SIG-M5 (cell line): ENCODE measurements at places on chromosomes 1 and 21.

DNA sequence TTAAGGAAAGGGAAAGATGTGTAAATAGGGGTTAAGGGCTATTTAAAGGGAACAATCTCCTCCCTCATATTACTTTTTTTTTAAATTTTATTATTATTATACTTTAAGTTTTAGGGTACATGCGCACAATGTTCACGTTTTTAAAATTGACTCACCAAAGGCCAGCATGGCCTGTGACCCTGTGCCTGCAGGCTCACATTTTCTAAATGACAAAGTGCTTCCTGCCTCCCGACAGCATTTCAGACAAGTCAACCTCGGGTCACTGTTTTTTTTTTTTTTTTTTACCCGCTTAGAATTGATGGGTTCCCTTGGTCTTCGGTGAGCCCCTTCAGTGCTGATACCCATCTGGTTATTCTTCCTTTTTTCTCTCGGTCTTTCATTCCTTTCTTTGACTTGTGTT is 70.4 kb upstream of the SCAF4 start:
- no peak for DNase-seq

DNA sequence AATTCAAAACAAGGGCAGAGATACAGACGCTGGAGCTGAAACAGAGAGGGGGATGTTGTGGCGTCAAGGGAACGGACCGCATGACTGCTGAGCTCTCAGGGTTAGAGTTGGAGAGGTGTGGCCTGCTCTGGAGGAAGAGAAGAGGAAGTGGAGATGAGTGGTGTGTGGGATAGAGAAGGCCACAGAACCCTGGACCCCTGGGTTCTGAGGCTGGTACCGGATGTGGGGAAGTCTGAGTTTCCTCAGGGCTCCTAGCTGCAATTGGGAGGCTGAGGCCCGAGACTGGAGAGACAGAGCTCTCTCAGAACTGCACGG is 1.8 kb downstream of the BCAN start:
- DNase-seq: peak; percentile 52

DNA sequence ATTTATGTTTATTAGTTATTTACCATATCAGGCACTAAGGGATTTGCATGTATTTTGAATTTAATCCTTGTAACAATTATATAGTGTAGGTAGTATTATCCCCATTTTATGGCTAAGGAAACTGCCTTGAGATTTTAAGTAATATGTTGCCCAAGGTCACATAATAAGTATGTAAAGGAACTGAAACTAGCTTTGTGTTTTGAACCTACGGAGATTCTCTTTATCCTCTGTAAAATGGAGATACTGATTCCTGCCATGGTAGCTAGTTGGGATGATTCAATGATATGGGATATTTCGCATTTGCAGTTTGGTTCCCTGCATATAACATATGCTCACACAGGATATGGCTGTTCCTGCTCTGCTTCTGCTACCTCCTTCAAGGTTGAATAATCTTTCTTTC is 144.3 kb downstream of the ST6GALNAC3 start:
- DNase-seq: no peak

DNA sequence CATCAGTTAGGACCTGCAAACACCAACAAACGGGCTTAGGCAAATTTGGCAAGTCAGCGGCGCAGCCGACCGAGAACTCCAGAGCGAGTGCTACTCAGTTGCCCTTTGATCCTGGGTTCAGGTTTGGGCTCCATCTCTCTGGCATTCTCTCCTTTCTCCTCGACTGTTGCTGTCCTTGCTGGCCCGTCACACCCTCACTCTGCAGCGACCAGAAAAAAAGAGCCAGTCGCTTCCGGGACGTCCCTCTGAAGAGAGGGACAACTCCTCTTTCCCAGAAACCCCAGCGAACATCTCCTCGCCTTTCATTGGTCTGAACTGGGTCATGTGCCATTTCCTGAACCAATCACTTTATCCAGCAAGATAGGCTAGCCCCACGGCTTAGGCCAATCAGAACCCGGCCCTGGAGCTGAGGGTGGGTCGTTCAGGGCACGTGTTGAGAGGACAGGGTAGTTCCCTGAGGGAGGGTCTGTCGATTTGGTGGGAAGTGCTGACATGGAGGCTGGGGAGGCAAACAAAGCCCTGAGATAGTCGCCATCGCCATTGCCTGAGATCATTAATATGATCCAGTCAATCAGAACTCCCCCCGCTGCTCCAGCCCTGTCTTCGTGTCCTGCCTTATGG is 113.7 kb downstream of the PTPRU start:
- DNase-seq: no peak

DNA sequence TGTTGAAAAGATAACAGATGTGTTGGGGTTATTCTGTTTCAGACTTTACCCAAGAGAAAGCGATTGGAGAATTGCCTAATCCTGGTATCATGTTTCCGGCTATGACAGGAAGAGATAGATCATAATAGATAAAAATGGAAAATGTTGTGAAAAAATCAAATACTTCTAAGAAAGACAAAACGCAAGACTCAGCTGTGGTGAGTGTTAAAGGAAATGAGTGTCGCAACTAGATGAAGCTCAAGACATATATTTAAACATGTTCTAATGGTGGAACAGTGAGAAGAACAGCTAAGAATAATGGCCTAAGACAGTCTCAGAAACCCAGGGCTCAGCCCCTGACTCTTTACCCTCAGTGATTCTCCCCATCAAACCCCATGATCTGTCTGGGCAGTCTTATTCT is 426.7 kb upstream of the RUNX1 start:
- peak; percentile 95 for DNase-seq

- DNase-seq: no peak
Observed at GRCh38 chr1:31551208-31551607, 25.1 kb upstream of the TINAGL1 start.

GRCh38 chr1:215601276-215601675 is 34.2 kb downstream of the KCTD3 start:
- DNase-seq: no peak

GRCh38 chr1:84785271-84786036 is 95.2 kb upstream of the SSX2IP start:
- no peak for DNase-seq

DNA sequence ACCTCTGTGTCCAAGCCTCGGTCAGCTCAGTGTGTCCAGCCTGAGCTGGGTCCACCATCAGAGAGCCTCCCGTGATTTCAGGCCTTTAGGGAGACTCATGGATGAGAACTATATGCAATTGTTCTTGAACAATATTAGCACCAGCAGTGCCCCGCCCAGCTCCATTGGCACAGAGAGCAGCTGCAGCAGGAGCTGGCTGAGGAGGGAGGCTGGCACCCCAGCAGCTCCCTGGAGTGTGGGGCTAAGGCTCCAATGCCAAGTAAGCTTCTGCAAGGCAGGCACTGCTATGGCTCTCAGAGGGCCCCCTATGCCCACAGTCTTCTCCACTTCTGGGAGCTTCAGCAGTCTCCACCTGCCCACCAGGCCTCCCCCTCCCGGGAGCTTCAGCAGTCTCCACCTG is 593.3 kb downstream of the MATN1 start:
- DNase-seq: no peak

DNA sequence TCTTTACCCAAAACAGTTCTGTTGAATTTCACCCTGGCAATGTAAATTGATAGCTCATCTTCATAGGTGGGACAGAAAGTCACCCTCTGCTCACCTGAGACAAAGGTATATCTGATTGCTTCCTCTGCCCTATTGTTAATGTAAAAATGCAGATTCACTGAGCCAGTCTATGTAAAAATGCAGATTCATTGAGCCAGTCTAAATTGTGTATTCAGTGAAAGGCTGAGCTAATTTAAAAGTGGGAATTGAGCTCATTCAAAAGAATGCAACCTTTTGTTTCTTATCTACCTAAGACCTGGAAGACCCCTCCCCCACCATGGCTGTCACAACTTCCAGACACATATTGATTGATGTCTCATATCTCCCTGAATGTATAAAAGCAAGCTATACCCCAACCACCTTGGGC is 4.8 kb upstream of the MYSM1 start:
- no peak for DNase-seq

GRCh38 chr21:41725421-41726031 is 41.3 kb downstream of the RIPK4 start:
- DNase-seq: no peak

- no peak for DNase-seq
Observed at GRCh38 chr1:112099979-112100378, 110.5 kb upstream of the KCND3 start.

- no peak for DNase-seq
Observed at GRCh38 chr1:80072563-80072962, 1066.0 kb upstream of the ADGRL4 start.

- DNase-seq: no peak
Observed at GRCh38 chr1:6072774-6073479, 27.2 kb downstream of the KCNAB2 start.

DNA sequence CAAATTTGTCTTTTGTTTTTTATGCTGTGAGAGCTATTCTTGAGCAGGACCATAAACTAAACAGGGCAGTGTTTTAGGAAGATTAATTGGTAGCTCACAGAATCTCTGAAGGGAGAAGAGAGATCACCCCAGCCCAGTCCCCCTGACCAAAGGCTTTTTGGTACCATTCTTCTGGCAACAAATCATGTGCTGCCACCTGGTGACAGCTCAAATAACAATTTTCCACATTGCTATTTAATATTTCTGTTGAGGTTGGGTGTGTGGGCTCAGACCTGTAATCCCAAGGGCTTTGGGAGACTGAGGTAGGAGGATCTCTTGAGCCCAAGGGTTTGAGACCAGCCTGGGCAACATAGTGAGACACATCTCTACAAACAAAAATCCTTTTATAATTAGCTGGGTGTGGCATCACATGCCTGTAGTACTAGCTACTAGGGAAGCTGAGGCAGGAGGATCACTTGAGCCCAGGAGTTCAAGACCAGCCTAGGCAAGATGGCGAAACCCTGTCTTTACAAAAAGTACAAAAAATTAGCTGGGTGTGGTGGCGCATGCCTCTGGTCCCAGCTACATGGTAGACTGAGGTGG is 2.2 kb upstream of the TESK2 start:
- no peak for DNase-seq

GRCh38 chr1:203046984-203047630 is 20.8 kb downstream of the PPFIA4 start:
- no peak for DNase-seq

- no peak for DNase-seq
Observed at GRCh38 chr1:41838266-41838665, 80.5 kb downstream of the HIVEP3 start.

- no peak for DNase-seq
Observed at GRCh38 chr21:45169001-45169400, 94.6 kb downstream of the ADARB1 start.

DNA sequence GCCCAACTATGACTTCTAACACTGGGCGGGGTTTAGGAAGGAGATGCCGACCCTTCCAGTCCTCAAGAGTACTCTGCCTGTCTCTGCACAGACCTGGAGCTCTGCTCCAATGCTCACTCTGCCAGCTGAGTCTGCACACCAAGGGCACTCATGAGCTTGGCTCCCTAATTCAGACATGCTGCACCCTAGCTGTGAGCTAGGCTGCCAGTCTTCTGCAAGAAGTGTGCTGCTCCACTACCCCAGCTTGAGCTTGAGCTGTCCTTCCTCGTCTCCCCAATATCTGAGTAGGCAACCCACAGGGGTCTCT is 13.2 kb downstream of the TP53BP2 start:
- no peak for DNase-seq

GRCh38 chr1:211114446-211114845 is 19.5 kb downstream of the KCNH1 start:
- no peak for DNase-seq

DNA sequence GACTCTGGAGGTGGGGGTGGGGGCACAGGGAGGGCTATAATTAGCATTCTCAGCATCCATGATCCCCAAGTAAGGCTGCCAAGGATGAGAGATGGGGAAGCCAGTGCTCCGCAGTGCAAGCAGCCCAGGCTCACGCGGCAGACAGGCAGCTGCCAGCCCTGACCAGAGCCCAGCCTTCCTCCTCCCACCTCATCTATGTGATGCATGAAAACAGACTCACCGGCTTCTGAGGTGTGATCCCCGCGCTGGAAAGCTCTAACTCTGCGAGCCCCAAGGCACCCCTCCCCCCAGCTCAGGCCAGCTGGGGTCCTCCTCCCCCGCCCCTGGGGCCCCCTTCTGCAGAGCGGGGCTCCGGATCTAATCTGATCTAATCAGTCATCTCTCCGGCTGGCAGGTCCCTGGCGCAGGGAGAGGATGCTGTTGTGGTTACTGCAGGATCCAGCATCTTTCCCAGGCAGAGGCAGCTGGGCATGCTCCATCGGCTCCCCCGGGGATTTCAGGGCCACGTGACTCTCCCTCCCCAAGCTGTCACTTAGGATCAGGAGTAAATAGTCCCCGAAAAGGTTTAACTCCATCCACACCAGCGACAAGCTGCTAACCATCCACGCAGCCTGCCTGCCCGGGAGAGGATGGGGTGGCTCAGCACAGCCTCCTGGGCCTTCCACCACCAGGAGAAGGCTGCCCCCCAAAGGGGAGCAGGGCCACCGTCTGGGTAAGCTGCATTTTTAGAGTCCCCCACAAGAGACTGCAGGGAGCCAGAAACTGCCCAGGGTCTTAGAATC is at the start of gene PLEKHA6:
Gene PLEKHA6, minus strand, starts transcription at position 456 of the 782 bp plus-strand sequence. CDS start 86,202 bp downstream, outside the sequence.
- DNase-seq: no peak

DNA sequence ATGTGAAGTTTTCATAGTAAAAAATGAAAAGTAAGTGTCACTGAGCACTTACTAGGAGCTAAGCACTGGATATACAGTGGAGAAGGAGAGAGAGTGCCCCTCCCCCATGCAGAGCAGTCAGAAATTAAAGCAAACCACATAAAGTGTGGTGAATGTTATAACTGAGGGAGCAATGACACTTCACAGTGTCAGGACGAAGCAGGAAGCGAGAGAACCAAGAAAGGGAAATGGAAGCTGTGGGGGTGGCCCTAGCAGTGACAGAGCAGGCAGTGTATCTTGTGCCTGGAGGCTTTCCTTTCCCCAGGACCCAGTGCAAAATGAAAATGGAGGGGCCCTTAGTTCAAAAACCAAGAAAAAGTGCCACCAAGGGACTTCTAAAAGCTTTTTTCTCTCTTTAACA is 21.5 kb upstream of the RCAN3 start:
- peak; percentile 47 for DNase-seq

GRCh38 chr1:211895126-211895759 is 64.7 kb upstream of the LPGAT1 start:
- DNase-seq: no peak

- DNase-seq: no peak
Observed at GRCh38 chr21:45858180-45858579, 123.4 kb upstream of the COL6A1 start.

- DNase-seq: no peak
Observed at GRCh38 chr1:241927321-241927720, 30.2 kb upstream of the BECN2 start.

GRCh38 chr1:151860504-151861187 is 7.1 kb upstream of the THEM5 start:
- DNase-seq: no peak

DNA sequence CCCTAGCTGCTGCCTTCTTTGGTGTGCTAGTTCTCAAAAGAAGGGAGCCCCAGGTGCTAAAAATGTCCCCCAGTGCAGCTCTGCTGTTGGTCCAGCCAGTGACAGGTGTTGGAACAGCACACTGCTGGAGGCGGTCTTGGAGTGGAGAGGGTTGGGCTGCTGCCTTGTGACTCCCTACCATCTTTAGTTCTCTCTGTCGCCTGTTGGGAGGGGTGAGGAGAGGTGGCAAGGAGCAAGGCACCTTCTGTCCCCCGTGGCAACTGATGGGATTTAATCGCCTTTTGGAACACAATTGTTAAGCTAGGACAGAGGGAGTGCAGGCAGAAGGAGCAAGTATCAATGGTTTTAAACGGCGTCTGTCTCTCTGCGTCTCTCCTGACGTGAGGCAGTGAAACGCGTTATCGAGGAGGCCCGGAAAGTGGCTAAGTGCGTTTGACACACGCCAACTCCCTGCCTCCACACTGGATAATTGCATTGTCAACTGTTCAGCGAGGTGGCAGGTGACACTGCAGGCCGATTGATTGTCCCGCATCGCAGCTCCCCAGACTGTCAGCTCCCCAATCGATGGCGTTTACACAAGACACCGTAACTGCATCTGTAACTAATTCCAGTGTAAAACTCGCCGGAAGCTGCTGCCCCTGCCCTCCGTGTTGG is 34.0 kb downstream of the TMEM53 start:
- no peak for DNase-seq

GRCh38 chr1:224427346-224427745 is 7.3 kb downstream of the WDR26 start:
- no peak for DNase-seq
